ENCODE measurements at places on chromosomes 1 and 21.
A peak's percentile ranks its signal among the peaks of the same experiment; 100 is the strongest.

DNA sequence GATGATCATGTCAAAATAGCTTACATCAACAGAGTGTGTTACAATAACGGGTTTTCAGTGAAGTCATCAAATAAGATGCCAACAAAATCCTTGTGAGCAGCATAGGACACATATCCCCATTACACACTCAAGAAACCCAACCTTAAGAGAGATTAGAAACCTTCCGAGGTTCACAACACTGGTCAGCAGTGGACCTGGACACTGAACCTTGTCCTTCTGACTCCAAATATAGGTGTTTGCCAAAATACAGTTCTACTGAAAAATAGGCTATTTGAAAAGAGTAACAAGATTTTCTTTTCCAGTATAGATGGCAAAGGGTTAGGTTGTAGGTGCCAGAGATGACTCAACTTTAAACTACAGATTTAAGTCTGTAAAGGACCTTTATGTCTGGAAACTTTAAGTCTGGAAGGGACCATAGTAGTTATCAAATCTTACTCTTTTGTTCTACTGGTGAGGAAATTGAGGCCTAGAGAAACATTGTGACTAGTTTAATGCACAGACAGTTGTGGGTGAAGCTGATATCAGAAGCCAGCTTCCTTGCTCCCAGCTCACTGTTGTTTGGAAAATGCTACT lies 811 bp upstream of the REG4 start:
- no peak for DNase-seq

DNA sequence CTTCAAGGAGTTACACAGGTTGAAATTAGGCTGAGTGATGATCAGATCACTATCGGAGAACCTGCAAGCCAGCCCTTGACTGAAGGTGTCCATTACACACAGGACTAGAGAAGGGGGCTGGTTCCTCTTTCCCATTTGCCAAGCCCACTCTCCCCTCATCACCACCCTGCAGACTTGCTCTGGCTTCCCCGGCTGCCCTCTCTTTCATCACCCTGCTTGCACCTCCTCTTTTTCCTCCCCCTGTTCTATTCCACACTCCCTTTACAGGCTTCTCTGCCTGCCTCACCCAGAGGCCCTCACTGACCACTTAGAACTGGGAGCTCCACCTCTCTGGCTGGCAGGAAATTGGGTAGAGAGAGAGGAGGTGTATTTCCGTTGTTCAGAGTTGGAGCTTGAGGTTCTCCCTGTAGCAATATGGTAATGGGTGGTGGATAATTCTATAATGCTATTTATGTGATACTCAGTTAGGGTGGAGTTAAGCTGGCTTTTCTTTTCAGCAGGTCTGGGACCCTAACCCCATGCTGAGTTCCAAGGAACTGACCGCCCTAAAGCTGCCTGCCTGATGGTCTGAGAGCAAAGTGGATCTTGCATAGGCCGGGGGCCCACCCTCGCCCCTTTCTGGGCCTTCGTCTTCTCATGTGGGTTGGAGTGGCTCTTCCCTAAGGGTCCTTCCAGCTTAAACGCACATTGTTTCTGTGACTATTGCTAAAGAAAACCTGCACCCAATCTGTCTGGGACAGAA lies 111.8 kb upstream of the ADAR start:
- no peak for DNase-seq

GRCh38 chr1:175675017-175675416 lies 68.4 kb downstream of the TNR start:
- no peak for DNase-seq

DNA sequence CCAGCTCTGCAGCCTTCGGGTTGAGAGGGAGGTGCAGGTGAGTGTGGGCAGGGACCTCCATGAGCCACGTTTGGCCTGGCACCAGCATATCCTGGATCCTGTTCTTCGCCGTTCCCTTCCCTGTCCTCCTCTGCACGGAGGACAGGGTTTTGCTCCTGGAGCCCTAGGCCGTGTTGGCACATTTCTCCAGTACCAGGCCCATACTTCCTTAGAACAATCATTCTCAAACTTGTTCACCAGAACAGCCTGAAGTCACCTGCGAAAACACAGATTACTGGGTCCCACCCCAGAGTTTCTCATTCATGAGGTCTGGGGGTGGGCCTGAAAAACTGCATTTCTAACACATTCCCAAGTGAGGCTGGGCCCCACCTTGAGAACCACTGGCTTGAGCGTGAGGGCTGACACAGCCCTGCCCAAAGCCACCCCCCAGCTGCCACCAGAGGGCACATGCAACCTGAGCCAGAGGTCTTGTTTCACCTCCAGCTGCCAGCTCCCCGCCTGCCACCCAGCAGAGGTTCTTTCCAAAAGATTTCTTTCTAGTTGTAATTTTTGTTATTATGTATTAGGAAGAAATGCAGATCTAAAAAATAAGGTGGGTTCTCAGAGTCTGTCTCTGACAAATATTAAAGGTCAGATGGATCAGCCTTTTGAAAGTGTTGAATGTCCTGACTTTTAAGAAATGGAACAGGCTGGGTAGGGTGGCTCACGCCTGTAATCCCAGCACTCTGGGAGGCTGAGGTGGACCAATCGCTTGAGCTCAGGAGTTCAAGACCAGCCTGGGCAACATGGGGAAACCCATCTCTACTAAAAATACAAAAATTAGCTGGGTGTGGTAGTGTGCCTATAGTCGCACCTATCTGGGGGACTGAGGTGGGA lies 39.6 kb upstream of the LDLRAP1 start:
- DNase-seq, result peak; percentile 53

- no peak for DNase-seq
Measured at GRCh38 chr1:164272156-164272555, 286.8 kb upstream of the PBX1 start.

GRCh38 chr1:17950728-17951127 lies 156.9 kb upstream of the IGSF21 start:
- DNase-seq, result no peak

DNA sequence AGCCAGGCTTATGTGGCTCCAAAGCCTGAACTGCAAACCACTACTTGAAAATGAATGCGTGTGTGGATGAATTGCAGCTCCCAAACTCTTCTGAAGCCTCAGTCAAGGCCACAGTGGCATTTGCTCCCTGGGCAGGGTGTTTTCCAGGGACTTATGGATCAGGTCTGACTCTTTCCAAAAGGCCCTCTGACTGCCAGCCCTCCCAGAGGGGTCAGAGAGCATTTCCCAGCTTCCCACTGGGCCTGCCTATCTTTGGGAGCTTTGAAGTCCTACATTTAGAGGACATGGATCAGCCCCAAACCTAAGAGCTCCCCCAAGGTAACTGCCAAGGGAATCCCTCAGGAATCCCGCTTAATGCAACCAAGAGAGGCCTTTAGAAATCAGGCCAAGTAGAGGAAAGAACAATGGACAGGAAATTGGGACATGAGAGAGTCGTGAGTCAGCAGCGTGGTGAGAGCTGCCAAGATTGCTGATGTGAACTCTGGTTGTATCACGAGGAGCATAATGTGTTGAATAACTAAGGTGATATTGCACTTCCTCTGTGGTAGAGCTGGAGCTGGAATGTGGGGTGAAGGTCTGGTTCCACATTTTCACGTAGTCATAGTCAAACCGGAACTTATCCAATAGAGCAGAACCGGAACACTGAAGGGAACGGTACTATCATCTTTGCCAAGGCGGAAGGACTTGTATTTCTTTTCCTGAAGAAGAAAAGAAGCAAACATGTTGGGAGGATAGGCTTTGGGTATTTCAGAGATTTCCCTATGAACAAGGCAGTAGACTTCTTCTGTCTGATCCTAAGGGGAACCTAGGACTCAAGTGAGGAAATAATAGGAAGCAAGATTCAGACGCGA lies 99.4 kb upstream of the JUN start:
- DNase-seq, result peak; percentile 47

DNA sequence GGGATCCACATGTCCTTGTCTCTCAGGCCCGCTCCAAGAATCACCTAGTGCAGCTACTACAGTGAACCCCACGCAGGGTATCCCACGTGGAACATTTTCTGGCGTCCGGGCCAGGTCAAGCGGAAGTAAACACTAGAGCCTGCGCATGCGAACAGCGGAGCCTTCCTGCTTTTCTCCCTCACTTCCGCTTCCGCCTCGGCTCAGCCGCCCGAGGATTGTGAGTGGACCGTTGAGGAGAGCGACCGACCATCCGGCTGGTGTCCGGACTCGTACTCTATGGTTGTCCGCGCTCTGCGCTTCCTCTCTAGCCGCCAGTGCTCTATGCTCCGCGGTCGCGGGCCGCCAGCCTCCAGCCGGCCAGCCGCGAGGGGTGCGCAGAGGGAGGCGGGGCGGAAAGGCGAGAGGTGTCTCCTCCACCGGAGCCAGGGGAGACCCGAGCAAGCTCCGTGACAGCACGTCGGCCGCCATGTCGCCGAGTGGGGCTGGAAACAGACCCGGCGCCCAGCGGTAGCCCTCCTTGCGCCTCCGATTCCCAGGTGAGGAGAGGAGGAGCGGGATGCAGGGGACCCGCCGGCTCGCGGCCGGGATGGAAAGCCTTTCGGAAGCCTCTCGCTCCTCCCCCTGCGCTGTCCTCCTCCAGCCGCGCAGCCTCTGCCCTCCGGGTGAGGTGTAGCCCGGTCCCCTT lies at the start of the genes CNST and TFB2M:
Gene CNST (plus strand): TSS at position 329 of the 685 bp plus-strand sequence. CDS start 25,107 bp downstream, outside the sequence.
Gene TFB2M (minus strand): TSS at position 134 of the 685 bp plus-strand sequence. CDS start 123 bp downstream, at position 11.
- peak; percentile 100 for DNase-seq

GRCh38 chr1:166908942-166909341 lies 32.9 kb upstream of the TADA1 start:
- DNase-seq, result no peak

DNA sequence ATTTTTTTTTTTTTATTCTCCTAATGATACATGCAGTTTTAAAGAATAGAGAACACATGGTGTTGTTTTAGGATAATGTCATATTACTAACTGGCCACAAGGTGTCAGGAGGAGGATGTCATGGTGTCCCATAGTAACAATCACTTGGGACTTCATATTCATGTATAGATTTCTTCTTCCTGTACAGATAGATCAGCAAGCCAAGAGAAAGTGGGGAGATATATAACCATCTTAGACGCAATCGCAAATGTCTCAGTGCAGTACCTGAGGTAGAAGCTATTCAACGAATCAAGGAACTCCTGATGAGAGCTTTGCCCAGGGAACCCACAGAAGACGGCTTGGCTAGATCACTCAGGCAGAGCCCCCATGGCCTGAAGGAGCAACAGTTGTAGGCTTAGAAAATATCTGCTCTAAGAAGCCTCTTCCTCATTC lies 12.3 kb downstream of the OR2T11 start:
- DNase-seq, result peak; percentile 30

DNA sequence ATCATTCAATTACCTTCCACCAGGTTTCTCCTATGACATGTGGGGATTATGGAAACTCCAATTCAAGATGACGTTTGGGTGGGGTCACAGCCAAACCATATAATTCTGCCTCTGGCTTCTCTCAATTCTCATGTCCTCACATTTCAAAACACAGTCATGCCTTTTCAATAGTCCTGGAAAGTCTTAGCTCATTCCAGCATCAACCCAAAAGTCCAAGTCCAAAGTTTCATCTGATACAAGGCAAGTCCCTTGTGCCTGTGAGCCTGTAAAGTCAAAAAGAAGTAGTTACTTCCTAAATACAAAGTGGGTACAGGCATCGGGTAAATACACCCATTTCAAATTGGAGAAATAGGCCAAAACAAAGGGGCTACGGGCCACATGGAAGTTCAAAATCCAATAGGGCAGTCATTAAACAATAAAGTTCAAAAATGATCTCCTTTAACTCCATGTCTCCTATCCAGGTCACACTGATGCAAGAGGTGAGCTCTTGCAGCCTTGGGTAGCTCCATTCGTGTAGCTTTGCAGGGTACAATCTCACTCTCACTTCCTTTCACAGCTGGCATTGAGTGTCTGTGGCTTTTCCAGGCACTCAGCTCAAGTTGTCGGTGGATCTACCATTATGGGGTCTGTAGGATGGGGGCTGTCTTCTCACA lies 112.9 kb downstream of the FCRL5 start:
- DNase-seq, result no peak

GRCh38 chr1:102919659-102920058 lies 188.7 kb downstream of the COL11A1 start:
- no peak for DNase-seq

DNA sequence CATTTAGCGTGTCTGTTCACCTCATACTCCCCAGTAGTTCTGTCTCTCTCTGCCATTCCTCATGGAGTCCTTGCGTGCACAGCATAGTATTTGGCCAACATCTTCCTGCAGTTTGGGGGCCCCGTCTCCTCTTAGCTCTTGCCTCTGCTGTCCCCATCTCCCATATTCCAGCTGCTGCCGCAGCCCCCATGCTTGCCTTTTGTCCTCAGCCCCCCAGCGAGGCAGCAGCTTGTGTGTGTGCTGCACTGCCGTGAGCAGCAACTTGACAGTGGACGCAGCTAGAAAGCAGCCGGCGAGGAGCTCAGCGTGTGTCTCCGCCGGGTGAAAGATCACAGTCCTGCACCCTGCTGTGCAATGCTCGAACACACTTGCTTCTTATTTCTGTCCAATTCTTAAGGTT lies 164.2 kb upstream of the COL6A1 start:
- no peak for DNase-seq

DNA sequence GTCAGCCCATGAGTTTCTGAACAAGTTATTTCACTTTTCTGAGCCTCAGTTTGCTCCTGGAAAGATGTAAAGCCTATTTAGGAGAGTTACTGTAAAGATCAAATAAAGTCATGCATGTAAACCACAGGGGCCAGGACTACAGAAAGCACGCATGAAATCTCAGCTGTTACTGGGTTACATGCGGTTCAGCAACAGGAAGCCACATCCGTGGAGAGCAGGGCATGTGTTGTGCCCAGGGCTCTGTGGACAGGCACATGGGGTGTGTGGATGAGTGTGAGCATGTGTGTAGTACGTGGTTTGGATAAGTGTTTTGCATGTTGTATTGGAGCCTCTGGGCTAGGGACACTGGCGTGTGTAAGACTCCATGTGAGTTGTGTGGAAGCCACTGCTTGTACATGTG lies 2.2 kb upstream of the EPHA2 start:
- no peak for DNase-seq

DNA sequence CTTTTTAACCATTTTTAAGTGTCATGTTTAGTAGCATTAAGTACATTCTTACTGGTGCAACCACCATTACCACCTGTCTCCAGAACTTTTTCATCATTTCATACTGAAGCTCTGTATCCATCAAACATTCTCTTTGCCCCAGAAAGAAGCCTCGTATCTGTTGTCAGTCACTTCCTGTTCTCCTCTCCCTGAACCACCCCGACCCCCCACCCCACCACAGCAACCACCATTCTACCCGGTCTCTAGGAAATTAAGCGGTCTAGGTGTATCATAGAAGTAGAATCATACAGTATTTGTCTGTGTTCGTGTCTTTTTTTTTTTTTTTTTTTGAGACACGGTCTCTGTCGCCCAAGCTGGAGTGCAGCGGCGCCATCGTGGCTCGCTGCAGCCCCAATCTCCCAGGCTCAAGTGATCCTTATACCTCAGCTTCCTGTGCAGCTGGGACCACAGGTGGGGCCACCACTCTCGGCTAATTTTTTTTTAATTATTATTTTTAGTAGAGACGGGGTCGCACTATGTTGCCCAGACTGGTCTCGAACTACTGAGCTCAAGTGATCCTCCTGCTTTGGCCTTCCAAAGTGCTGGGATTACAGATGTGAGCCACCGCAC lies 23.7 kb upstream of the EPHA8 start:
- DNase-seq, result no peak

- no peak for DNase-seq
Measured at GRCh38 chr1:47031585-47031984, 8.1 kb downstream of the CYP4X1 start.

DNA sequence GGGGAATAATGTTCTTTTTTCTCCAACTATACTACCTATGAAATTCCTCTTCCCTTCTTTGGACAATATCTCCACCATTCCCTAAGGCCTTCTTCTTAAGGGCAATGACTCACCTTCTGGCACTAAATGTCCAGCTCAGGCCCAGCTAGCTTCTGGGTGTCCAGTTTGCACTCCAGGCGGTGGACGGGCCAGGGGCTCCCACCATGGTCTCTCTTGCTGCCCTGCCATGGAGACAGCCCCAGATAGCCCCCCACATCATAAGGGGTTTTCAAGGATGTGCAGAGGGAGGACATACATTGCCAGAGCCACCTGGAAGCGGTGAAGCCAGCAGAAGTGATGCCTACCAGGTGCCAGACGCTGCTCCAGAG lies 43.8 kb downstream of the C1orf198 start:
- no peak for DNase-seq

Data from MM.1S (cell line).